HFFc6 (cell line): ENCODE measurements at places on chromosomes 11 and 22. TPM values are rescaled to one million over a fixed set of nuclear protein-coding genes. Genes with fewer than 3 reads are reported as not detected.
A peak's percentile ranks its signal among the peaks of the same experiment; 100 is the strongest.

Gene ASRGL1
- 0.50 TPM in 2 of 3 replicates, not detected in the other for total RNA-seq

Gene OR8G5
- total RNA-seq = not detected in 3 replicates

Gene OR4D5
- not detected in 3 replicates for total RNA-seq

Gene BTBD18
- not detected in 3 replicates for total RNA-seq

Gene VSIG2
- 0.14 TPM in 1 of 3 replicates, not detected in the others for total RNA-seq

Gene LYVE1
- total RNA-seq = not detected in 3 replicates

Gene ANKK1
- not detected in 3 replicates for total RNA-seq

DNA sequence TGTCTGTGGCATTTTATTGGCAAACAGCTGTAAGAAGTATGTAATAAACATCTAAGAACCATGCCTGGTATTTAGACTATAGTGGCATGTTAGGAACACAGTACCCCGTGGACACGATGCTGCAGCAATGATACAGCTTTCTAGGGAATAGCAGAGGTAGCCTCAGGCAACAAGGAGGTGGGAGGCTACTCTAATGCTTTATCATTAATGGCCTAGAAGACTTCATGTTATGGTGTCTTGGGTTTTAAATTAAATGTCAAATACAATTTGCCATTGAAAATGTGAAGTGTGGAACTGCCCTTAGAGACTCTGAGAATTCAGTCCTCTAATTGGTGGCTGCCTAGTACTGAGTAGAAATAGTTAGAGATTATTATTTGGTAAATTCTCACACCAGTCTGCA, 516.9 kb downstream of the CNTN5 start:
- no peak for DNase-seq

GRCh38 chr11:13698132-13698531, 29.7 kb downstream of the FAR1 start:
- no peak for DNase-seq

- no peak for DNase-seq
These were observed 34.2 kb upstream of the SYT13 start for GRCh38 chr11:45320371-45320770.

DNA sequence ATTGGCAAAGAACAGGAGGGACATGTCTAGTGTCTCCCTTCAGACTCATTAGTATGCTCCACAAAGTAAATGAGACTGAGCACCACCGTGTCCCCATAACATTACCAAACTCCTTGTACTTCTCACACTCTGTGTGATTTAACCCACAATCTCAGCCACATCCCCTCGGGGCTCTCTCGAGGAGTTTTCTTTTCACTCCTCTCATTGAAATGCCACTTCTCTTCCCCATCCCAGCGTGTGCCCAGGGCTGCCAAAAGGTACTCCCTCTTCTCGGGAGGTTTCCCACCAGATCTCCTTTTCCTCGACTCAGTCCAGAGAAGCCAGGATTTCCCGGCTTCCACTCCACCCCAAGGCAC, 1.1 kb downstream of the RBFOX2 start:
- no peak for DNase-seq

DNA sequence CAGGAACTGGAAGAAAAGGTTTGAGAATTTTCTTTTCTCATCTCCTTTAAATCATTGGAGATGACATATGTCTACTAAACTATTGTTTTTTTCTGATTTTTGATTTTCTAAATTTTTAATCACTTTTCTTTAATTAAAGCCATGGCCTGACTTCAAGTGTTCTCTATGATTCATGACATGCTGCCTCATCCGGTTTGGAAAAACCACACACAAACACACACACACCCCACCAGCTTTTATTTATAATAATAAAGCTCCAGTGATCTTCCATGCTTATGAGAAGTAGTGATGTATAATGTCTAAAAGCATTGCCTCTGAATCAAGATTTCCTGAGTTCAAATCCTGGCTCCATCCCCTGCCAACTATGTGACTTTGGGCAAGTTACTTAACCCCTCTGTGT, 179.2 kb downstream of the SPON1 start:
- no peak for DNase-seq

DNA sequence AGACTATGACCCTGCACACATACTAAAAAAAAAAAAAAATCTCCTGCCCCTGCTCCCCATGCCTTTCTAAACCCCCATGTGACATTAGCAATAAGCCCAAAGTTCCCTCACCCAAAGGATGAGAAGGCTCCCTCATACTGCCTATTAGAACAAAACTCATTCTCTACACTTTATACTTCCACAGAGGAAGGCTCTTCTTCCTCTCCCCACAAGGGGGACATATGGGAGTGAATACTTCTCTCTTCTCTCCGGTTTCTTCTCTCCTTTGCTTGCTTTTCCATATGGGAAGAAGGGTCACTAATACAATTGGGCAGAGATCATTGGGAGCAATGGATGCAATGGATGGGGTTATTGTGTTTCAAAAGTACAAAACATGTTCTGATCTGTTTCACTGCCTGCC, 3.3 kb downstream of the OR52L1 start:
- DNase-seq = no peak

DNA sequence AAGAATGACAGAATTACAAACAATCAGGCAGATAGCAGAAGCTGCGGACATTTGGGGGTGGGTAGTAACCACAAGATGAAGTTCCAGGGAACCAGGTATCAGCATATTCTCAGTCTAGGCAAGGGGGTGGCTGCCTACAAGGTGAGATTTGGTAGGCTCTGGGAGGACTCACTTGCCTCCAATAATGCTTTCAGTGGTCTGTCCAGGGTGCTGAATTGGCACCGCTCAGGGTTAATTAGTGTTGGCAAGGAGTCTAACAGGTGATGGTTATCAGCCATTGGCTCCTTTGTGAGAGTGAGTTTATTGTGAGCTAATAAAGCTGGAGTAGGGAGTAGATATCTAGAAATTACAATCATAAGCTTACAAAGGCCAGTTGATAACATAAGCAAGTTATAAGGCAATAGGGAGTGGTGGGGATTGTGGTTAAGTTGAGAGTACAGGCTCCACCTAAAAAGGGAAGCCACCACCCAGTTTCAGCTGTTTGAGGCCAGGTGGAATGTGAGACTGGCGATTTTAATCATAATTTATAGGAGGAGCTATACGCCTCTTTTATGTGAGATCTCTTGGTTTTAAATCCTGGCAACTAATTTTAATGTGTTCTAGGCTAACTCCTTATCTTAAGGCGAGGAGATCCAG, 320.5 kb downstream of the MIAT start:
- no peak for DNase-seq

GRCh38 chr22:21677606-21678443, 12.0 kb downstream of the PPIL2 start:
- no peak for DNase-seq

- DNase-seq = no peak
These were observed 374.7 kb upstream of the LARGE1 start for GRCh38 chr22:34294986-34295385.

DNA sequence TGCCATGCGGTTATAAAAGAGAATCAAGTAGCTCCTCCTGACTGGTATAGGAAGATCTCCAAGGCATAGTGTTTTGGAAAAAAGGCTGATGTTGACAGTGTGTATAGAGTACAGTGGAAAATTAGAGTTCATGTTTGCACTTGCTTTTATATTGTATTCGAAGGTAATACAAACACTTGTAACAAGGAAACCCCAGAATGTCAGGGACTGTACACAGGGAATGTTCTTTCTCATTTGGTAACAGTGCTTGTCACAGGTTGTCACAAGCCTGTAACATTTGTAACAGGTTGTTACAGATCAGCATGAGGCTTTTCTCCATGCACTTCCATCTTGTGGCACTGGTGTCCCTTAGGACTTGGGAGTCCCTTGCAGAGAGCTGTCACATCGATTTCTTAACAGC, 64.0 kb downstream of the GRK3 start:
- DNase-seq = no peak

DNA sequence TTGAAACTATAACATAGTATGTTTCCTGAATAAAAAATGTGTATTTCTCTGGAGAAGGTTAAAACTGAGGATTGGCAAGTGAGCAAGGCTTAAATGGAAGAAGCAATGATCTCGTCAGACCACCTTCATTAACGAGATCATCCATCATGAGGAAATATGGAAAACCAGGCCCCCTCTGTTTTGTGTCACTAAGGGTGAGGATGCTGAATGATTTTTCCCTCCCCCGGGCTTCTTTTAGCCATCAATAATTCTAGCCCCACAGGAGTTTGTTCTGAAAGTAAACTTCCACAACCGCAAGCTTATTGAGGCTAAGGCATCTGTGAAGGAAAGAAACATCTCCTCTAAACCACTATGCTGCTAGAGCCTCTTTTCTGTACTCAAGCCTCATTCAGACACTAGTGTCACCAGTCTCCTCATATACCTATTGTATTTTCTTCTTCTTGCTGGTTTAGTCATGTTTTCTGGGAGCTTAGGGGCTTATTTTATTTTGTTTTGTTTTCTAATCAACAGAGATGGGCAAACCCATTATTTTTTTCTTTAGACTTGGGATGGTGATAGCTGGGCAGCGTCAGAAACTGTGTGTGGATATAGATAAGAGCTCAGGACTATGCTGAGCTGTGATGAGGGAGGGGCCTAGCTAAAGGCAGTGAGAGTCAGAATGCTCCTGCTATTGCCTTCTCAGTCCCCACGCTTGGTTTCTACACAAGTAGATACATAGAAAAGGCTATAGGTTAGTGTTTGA, 5.8 kb upstream of the HBE1 start:
- no peak for DNase-seq

- no peak for DNase-seq
These were observed 1313.6 kb downstream of the TBC1D22A start for GRCh38 chr22:48076008-48076407.

DNA sequence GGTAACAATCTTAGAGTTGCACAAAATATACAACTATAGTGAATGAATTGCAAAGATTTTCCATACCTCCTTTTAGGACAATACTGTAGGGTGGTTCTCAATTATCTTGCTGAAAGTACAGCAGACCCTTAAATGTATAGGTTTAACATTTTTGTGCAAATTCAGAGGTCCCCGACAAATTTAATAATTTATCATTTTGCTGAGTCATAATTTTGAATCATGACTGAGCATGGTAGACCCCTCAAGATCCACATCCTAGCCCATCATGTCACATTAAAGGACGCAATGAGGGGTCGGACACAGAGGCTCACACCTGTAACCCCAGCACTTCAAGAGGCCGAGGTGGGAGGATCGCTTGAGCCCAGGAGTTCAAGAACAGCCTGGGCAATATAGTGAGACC, 43.5 kb downstream of the OSBP start:
- no peak for DNase-seq

GRCh38 chr11:70699294-70700221, 301.2 kb downstream of the CTTN start:
- DNase-seq = no peak

DNA sequence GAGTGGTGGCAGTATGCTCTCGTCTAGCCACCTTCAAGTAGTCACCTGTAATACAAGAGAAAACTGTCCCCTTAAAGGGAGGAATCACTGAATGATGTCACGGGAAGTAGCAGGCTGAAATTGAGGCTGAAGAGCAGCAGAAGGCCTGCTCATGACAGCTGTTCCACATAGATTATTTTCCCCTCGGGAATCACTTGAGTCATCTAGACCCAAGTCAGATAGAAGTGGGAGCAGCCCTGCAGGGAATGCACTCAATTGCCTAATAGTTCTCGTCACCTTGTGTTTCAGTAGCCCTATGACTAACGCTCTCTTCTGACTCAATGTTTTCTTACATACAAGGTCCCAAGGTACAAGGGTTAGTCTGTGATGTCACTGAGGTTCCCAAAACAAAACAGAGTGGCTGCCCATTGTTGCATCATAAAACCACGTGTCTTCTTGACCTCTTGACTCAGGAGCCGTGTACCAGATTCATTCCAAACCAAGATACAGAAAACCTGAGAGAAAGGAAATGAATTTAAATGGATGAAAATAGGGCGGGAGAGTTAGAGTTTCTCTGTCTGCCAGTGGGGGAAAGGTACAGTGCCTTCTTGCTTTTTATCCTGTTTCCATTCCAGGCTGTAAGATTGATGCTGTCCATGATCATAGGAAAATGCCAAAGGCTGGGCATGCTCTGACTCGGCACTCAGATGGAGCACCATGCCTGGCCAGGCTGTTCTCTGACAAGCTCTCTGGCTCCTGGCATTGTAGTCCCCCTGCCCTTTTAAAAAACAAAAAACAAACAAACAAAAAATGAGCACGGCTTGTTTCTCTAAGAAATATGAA, 21.6 kb upstream of the C11orf96 start:
- DNase-seq = peak; percentile 99

- no peak for DNase-seq
These were observed 3.5 kb upstream of the TSGA10IP start for GRCh38 chr11:65941720-65942310.

GRCh38 chr11:81829976-81830375, 903.7 kb downstream of the FAM181B start:
- DNase-seq = no peak

DNA sequence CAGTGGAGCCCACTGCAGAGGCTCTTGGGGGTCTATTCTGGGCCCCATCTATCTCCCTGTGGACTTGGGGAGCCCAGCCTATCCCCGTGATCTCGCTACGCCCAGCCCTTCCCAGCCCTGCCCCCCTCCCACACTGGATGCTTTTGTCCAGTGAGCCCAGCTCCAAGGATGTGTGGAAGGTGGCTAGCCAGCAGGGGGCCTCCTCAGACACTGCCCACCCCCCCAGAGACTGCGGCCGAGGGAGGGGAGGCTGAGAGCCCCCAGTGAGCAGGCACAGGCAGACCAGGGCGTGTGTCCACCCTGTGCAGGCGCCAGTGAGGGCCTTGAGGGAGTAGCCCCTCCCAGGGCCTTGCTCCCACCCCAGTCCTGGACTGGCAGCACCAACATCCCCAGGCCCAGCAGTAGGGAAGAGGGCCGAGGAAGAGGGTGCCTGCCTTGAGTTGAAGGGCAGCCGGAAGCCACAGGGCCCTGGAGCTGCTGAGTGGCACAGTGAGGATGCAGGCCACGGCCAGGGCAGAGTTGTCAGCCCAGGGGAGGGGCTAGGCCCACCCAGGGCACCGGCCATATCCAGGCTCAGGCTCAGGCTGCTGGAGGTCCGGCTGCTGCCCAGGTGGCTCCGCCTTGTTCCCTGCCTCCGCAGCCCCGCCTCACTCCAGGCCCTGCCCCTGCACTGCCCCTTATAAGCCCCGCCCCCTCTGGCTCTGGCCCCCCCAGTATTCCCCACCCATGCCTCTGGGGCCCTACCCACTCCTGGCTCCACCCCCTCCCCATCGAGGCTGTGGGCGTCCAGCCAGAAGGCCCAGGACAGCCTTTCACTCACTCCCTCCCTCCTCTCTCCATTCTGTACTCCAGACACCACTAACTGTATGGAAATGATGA, 28.0 kb downstream of the MOB2 start:
- no peak for DNase-seq

- DNase-seq = no peak
These were observed 198.0 kb upstream of the PDGFD start for GRCh38 chr11:104361975-104362374.

DNA sequence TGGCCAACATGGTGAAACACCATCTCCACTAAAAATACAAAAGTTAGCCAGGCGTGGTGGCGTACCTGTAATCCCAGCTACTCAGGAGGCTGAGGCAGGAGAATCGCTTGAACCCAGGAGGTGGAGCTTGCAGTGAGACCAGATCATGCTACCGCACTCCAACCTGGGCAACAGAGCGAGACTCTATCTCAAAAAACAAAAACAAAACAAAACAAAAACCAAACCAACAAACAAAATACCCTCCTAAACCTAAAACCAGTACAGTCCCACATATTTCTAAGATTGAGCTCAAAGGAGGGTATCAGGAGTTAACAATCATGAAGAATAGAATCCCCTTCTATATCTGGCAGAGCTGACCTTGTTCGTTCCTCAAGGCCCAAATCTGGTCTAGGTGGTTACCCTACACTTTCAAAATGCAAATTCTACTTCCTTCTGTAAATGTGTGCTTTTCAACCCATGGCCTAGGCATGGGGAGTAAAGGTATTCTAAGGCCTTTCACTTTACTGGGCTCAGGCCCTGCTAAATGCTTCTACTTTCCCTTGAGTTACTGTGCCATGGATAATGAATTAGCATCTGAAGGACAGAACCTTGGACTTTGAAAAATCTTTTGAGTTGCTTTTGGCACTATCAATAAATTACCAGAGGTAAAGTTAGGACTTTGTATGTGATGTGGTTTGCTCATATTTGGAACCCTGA, 10.4 kb upstream of the PPP2R1B start:
- DNase-seq = no peak
